ENCODE measurements at places on chromosomes 5 and 9.
A peak's percentile ranks its signal among the peaks of the same experiment; 100 is the strongest.

- no peak for DNase-seq
Measured at GRCh38 chr5:143139585-143139984, 263.9 kb downstream of the NR3C1 start.

- no peak for DNase-seq
Measured at GRCh38 chr5:171205375-171205774, 103.7 kb upstream of the TLX3 start.

DNA sequence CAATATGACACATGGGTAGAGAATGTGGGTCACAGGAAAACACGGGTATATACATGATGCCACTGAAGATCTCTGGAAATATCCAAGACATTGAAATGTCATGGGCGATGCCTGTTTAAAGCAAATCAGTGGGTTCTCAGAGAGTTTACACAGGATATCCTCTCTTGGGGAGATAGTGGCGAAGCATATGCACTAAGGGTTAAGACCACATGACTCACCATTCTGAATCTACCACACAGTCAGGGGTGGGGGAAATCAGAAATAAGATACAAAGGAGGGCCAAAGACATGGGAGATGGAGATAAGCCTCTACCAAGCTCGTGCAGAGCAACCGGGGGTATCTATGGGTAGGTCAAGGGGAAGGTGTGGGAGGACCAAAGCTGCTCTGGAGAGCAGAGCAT is 58.8 kb downstream of the SH3PXD2B start:
- no peak for DNase-seq

DNA sequence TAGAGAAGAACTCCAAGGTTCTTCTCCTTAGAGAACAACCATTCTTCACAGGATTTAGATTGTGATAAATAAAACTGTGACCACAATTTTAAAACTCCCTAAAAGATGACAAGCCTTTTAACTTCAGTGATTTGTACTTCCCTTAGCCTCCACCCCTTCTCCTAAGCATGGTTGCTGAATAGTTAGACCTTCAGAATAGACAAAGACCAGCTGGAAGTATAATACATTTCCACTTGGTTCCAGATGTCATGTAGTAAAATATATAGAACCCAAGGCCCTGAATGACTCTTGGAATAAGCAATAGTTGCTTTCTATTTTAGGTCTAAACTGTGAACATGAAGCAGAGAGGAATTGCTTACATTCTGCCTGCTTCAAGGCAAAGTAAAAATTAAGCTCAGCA is 208.7 kb downstream of the ARRDC3 start:
- no peak for DNase-seq

DNA sequence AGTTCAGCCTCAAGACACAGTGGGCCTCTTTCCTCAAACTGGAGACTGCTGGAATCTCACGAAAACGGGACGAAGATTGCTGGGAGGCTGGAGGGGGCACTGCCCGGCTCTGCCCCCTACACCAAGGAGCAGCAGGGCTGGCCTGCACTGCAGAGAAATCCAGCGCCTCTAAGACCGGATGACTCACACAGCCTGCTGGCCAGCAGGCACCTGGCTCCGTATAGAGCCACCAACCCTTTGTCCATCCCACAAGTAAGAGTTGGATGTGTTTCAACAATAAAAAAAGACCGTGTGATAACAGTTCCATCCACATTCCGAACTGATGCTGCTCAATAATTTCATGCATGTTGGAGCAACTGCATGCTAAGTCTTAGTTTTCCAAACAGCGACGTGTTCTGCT is 11.5 kb downstream of the CCDC127 start:
- no peak for DNase-seq

- DNase-seq: no peak
Measured at GRCh38 chr9:136910901-136911245, 24.6 kb downstream of the TRAF2 start.

DNA sequence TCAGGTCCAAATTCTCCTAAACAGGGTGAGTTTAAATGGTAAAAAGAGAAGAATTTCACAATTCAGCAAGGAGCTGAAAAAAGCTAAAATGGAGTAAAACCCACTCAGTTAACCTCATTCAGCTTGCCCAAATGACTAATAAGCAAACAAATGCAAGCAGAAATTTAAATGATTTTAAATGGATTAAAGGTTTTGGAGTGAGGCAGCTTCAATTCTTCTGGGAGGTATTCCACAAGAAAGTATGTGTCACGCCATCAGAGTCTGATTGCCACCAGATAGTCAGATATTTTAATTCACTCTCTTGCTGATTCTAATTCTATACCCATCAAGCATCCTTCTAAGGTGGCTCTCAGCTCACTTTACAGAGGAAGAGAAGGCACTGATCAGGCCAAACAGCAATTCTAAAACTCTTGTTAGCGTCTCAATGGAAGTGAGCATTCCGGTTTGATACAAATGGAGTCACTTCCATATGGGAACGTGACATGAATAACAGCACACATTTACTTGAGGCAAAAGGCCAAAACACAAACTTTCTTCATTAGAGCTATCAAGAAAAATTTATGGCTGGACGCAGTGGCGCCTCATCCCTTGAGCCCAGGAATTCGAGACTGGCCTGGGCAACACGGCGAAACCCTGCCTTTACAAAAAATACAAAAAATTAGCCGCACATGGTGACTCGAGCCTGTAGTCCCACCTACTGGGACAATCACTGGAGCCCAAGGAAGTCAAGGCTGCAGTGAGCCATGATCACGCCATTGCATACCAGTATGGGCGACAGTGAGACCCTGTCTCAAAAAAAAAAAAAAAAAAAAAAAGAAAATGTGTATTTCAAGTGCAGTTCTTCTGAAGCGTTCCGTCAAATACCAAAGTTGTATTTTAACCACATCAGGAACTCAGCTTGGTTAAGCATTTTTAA is 2.0 kb downstream of the CLK4 start:
- DNase-seq: no peak

GRCh38 chr9:124077915-124078572 is 66.5 kb downstream of the LHX2 start:
- peak; percentile 44 for DNase-seq

- no peak for DNase-seq
Measured at GRCh38 chr9:110579034-110579861, at the start of gene SVEP1. Gene SVEP1 (minus strand): TSS chr9:110579741. CDS start chr9:110579543, 198 bp downstream.

- DNase-seq: no peak
Measured at GRCh38 chr9:91422758-91423711, 597 bp downstream of the NFIL3 start.

GRCh38 chr5:34712565-34712964 is 56.4 kb downstream of the RAI14 start:
- no peak for DNase-seq

DNA sequence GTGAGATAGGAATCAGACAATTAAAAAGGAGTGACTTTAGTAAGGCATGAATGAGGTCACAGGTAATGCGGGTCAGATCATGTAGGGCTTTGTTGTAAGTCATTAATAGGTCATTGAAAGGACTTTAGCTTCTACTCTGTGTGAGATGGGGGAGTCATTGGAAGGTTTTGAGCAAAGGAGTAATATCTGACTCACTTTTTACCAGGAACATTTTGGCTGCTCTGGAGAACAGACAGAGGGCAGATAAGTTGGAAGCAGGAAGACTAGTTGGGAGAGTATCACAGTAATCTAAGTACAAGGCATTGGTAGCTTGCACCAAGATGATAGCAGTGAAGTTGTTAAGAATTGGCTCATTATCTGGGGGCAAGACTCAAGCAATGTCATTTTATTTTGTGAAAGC is 37.4 kb downstream of the KIF2A start:
- no peak for DNase-seq

DNA sequence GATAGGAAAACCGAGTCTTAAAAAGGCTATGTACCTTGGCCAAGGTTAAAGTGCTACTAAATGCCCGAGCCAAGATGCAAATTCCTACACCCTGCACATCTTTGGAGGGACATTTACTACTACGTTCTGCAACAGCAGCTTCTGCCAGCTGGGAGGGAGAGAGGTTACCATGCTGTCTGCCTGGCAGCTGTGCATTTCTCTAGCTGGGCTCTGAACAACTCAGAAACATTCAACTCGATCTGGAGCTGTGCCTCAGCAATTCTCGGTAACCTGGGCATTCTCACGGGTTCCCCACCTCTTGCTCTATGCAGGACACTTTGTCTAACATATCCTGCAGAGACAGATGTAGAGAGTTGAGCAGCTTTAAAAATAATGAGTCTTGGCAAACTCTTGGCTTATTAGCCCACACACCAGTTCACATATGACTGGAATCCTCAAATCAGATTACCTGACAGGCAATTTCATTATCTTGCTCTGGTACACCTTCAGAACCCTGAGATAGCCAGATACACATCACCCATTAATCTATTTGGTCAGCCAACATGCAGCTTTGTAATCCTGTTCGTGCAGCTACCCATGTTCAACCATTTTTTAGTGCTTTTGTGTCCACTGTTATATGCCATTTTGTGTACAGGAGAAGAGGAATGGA is 115.8 kb downstream of the EFNA5 start:
- DNase-seq: no peak

- DNase-seq: no peak
Measured at GRCh38 chr5:143826951-143827444, 15.0 kb downstream of the HMHB1 start.

GRCh38 chr5:40736103-40736875 is 19.5 kb downstream of the TTC33 start:
- DNase-seq: peak; percentile 50

- DNase-seq: no peak
Measured at GRCh38 chr5:140169410-140169809, 5.6 kb upstream of the CYSTM1 start.

DNA sequence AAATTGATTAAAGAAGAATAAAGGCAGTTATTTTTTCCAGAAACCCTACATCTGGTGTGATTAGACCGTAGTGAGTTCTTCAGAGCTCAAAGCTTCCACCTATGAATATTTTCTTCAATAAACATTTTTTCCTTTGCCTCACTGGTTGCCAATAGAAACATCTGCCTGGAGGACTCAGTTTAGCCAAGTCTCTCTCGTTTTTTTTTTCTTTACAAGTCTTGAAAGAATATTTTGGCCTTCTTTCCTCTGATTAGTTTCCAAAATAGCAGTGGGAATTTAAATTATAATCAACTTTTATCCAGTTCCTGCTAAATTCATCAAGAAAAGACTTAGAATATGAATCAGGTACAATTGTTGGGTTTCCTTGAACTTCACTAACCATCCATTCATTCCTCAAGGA is 897.5 kb downstream of the TLE1 start:
- no peak for DNase-seq

GRCh38 chr5:14251733-14252132 is 108.6 kb downstream of the TRIO start:
- DNase-seq: no peak

DNA sequence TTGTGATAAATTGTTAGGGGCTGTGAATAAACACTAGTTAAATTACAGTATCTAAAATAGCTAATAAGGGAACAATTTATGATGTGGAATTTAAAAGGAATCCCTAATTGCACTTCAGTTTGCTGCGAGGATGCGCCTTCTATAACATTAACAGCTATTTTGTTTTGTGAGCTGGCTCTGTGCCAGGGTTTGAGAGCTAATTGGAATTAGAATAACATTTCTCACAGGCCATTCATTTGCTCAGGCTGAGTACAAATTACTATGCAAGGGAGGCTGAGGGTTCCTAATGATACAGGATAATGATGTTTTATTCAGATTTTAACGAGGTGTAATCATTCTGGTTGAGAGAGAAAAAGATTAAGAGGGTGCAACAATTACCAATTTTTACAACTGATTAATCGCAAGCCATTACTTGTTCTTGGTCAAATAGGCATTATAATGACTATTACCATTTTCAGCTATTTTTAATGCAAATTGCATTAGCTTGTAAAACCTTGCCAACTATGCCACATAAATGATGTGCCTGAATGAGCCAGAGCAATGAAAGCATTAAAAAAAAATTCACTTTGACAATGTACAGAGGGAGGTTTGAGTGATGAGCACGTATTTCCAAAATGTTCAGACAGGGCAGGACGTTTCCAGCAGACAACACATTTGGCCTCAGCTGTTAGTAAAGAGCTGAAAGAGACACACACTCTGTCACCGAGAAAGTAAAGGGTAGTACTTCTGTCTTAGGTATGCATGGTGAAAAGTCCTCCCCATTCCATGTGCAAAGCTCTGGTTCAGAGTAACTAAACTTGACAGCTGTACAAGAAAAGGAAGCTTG is 576.5 kb downstream of the TLE1 start:
- DNase-seq: no peak

- no peak for DNase-seq
Measured at GRCh38 chr5:170179626-170180025, 53.2 kb upstream of the C5orf58 start.

- DNase-seq: no peak
Measured at GRCh38 chr5:125209650-125210049, 463.2 kb upstream of the ZNF608 start.

- no peak for DNase-seq
Measured at GRCh38 chr5:131774652-131775367, 22.0 kb downstream of the FNIP1 start.

DNA sequence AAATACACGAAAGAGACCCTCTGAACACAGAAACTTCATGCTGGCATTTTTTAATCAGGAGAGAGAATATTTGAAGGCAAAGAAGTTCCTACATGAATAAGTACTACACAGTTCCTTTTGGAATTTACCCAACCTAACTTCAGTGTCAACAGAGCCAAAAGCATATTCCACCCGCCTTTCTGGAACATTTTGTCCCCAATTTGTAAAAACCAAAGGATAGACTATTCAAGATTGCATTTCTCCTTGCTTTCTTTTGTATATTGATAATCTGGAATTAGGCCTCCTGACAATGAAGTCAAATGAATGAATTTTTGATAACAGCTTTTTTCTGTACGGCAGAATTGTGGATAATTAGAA is 39.4 kb upstream of the TRAF1 start:
- DNase-seq: no peak

- no peak for DNase-seq
Measured at GRCh38 chr5:92801911-92802310, 779.1 kb downstream of the NR2F1-AS1 start.

- no peak for DNase-seq
Measured at GRCh38 chr9:121252104-121252851, 15.7 kb upstream of the GSN start.

DNA sequence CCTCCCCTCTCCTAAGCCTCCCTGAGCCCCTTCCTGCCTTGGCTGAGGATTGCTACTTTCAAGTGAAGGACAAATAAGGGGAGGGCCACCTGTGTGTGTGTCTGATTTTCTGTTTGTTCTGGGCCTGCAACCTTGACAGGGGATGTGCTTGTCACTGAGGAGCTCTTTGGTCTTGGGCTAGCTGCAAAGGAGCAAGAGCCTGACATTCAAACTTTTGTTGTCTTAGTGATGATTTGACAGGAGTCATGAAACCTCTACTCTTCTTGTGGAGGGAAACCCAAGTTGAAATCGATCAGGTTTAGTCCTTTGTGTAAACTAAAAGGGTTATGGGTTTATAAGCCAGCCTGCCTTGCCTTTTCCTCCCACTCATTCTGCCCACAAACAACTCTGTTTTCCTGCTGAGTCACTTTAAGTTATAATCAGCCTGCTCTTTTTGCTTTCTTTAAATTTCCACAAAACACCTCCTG is 16.9 kb downstream of the CLTA start:
- no peak for DNase-seq

Measured in HCT116 (cell line).